Tongue (tissue), 3 donors: ENCODE measurements at places on chromosomes 1 and 21. TPM values are rescaled to one million over a fixed set of nuclear protein-coding genes. Genes with fewer than 3 reads are reported as not detected.

DNAJC28 gene
- total RNA-seq = 2.8 TPM

GRCh38 chr1:85611856-85612255 is 31.3 kb downstream of the CCN1 start:
- peak; percentile 67 for DNase-seq

DNA sequence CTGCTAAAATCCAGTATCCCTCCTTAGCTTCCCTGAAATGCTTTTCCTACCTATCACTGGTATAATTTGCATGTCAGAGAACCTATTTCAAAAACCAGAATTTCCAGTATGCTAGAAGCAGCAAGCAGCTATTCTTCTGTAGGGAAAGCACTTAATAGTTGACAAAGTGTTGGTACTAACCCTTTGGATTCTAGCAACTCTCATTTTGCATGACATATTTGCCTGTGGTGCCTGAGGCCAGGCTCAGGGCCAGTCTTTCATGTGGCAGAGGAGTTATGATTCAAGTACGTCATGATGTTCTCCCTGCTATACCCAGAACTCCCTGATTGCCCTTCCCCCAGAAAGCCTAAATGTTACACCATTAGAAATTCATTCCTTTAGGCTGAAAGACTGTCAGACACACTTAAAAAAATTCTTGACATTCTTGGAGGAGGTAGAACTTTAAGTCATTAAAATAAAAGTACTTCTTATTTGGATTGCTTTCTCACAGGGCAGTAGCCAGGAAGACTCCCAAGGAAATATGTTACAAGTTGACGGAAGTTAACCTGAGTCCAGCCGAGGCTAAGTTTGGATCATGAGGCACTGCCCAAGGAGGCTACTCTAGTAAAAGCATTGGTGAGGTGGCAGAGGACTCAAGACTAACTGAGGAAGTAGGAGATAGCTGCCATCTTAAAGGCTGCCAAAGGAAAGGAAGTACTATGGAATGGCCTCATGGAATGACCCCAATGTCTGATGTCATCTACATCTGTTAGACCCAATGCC is 298.4 kb upstream of the SPAG17 start:
- DNase-seq = no peak

GRCh38 chr1:58941471-58942289 is 157.8 kb upstream of the JUN start:
- no peak for DNase-seq

GRCh38 chr1:218705911-218706893 is 361.1 kb downstream of the TGFB2 start:
- no peak for DNase-seq

DNA sequence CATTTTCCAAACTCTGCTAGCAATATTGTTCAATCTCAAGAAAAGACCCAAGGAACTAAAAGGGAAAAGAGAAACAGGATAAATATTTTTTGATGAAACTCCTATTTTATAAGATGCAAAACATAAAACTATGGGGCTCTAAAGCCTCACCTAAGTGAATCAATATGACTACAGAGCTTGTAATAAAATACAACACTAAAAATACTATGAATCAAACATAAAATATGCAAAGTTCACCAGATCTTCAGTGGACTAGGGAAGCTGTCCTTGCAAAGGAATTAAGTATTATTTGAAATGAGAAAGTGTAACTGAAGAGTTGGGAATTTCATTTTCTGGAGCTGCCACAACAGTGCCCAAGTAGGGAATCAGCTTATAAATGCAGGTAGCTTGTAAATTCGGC is 124.5 kb downstream of the CRB1 start:
- no peak for DNase-seq

GRCh38 chr1:107897438-107898345 is 67.3 kb downstream of the VAV3 start:
- no peak for DNase-seq

- no peak for DNase-seq
Observed at GRCh38 chr1:203081465-203082230, 4.2 kb downstream of the MYOG start.

DNA sequence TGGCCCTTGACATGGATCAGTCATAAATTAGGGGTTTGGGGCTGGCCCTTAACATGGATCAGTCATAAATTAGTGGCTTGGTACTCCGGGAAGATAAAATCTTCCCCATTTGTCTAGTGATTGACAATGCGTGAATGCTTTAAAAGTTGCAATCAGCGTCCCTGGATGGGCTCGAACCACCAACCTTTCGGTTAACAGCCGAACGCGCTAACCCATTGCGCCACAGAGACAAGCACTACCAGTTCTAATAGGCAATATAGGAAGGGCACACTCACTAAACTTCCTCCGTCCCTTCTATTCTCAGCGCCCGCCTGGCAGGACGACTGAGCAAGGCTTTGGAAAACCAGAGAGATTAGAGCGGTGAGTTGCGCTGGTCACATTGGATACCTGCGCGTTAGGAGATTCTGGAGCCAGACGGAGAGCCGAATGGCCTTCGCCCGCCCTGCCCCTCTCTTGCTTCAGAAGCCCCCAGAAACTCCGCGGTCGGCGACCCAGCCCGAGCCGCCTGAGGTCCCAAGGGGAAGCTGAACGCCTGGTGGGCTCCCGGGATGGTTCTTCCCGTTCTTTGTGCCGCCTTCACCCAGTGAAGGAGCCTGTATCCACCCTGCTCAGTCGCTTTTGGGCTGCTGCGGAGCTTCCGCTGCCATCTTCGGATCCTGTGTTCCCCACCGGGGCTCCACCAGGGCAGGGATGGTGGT is 235.9 kb downstream of the FAM72C start:
- DNase-seq = no peak
